ENCODE measurements at places on chromosomes 5 and 9. TPM values are rescaled to one million over a fixed set of nuclear protein-coding genes. Genes with fewer than 3 reads are reported as not detected.
A peak's percentile ranks its signal among the peaks of the same experiment; 100 is the strongest.

DNA sequence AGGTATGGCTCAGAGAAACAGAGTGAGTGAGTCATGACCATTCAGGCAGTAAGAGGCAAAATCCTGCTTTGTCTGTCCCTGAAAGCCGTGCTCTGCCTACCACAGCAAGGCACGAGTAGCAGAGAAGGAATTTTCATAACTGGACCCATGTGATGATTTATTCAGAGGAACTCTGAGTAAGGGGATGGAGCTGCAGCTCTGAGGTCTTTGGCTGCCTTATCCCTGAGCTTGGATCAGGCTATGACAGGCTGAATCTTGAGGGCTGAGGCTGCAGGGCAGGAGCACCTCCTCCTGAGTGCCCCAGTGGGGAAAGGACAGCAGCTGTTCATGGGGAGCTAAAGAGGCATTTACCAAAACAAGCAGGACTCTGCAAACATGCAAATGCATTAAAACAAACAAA, 183.4 kb downstream of the PAPPA start:
- DNase-seq, result peak; percentile 45

DNA sequence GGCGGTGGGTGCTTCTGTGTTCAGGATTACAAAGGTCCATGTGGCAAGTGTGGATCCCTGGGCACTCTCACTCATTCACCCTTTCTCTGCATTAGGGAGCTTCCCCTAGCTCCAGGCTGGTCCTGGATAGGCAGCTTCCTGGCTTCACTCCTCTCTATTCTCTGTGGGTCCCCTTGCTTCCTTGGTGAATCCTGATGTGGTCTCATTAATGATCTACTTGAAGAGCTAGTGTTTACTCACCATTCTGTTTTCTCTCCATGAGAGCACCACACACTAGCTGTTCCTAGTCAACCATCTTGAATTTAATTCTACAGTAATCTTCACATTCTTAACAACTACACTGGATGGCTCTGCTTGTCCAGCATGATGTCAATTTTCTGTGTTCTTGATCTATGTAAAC, 90.0 kb upstream of the PLPPR1 start:
- DNase-seq, result no peak

DNA sequence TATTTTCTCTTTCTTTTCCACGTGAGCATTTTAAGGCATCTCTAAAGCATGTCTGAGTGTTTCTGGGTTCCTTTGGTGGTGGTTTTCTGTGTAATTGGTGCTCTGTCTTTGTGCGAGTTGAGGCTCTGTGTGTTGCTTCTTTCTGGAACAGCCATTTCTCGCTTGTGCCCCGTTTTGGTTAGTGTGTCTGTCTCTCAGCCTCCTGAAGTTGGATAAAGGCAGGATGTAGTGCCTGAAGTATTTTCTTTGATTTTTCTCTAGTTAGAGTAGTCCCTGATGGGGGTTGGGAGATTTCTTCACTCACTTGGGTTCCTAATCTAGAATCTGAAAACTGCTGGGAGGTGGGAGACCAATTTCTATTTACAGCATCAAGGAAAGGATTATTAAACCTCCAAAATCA, 129.7 kb upstream of the TMEM161B start:
- DNase-seq, result no peak

GRCh38 chr5:106521701-106522100, 1149.0 kb downstream of the EFNA5 start:
- peak; percentile 11 for DNase-seq

GRCh38 chr9:124084087-124084486, 72.5 kb downstream of the LHX2 start:
- no peak for DNase-seq

GRCh38 chr9:99873943-99874584, 32.4 kb upstream of the STX17 start:
- no peak for DNase-seq

- DNase-seq, result no peak
These were observed 91.3 kb upstream of the SLC25A48 start for GRCh38 chr5:135743181-135743580.

DNA sequence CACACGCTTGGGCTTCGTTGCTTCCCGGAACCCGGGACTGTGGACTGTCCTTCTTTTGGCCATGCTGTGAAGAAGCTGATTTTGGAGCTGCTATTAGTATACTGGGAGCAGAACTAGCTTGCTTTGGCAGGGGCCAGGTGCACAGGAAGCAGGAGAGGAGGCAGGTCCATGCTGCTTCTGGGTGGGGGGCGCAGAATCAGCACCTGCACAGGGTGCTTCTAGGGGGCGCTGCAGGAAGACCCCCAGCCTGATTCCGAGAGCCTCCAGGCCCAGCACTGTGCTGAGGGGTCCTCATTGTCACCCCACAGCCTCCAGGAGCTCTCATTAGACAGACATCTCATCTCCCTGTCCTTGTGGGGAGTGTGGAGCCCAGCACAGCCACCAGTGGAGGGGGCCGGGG, 252.6 kb upstream of the IRX4 start:
- no peak for DNase-seq

- DNase-seq, result no peak
These were observed 59.6 kb downstream of the BARX1 start for GRCh38 chr9:93895535-93895934.

DNA sequence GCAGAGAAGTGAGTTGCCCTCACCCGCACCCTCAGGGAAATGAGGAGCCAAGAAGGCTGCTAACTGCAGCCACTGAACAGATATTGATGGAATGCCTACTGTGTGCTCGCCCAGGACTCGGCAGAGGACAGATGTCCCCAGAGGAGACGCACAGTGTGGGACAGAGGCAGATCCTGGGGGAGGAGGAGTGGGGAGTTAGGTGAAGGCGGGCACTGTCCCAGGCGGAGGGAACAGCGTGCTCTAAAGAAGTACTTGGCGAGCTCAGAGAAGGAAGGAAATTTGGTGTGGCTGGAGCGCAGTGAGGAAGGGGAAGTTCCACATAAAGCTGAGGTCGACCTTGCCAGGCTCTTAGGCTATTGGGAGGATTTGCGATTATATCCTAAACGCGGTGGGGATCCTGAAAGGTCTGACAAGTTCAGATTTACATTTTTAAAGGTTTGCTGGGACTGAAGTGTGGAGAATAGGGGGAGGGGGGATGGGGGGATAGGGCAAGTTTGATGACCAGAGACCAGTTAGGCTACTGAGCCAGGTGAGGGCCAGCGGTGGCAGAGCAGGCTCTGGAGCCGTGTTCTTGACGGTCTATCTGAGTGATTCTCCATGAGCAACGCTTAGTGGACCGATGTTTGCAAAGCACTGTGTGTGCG, 23.6 kb upstream of the CERCAM start:
- no peak for DNase-seq

DNA sequence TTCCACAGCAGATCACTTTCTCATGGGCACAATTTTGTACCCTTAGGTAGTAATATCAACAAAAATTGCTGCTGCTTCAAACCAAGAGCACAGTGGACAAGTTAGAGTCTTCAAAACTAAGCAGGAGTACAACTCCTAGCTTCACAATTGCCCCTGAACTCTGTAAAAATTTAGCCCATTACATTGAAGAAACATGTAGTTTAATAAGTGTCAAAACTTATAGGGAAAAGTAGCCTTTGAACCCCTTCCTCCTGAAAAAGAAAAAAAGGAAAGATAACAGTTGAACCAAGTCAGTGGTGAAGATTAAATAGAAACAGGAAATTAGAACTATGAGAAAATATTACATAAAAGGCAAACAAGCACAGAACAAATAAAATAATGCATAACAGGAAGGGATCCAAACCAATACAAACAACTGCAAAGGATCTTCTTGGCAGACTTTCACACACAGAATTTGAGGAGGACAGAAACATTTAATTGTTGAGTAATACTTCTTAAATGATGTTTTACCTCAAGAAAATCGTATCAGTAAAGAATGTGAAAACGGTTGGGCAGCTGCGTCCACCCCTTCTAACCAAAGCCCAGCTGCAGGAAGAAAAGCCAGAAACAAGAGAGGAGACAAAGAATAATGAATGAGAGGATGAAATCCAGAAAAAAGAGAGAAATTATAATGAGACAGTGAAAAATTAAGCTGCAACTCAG, 636.0 kb downstream of the NR2F1-AS1 start:
- DNase-seq, result peak; percentile 83

GRCh38 chr5:143219696-143220095, 183.8 kb downstream of the NR3C1 start:
- DNase-seq, result peak; percentile 41

DNA sequence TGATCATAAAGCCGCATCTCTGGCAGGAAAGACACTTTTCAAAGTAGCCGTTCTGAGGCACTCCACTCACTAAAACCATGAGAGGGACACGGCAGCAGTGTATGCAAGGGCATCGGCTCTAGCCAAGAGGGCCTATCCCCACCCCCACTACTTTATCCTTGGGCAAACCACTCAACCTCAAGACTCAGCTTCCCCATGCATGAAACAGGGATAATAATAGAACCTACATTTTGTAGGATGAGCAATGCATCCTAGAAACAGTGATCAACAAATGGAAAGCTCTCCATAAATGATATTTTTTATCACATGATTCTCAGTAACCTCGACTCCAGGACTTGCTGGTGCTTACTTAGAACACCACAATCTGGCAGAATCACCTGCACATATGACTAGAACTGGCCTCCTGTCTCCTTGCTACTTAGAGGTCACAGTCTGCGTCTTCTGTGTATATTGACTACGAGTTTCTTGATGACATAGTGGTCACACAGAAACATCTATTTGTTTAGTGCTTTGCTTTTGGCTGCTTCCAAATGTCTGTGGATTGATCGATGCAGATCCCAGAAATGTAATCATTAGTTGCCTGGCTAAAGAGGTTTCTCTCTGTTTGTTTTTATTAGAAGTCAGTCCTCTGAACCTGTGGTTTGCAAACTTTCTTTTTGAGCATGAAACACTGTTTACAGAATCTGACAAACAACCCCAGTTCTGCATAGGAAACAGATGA, 102.1 kb downstream of the LHFPL2 start:
- no peak for DNase-seq

DNA sequence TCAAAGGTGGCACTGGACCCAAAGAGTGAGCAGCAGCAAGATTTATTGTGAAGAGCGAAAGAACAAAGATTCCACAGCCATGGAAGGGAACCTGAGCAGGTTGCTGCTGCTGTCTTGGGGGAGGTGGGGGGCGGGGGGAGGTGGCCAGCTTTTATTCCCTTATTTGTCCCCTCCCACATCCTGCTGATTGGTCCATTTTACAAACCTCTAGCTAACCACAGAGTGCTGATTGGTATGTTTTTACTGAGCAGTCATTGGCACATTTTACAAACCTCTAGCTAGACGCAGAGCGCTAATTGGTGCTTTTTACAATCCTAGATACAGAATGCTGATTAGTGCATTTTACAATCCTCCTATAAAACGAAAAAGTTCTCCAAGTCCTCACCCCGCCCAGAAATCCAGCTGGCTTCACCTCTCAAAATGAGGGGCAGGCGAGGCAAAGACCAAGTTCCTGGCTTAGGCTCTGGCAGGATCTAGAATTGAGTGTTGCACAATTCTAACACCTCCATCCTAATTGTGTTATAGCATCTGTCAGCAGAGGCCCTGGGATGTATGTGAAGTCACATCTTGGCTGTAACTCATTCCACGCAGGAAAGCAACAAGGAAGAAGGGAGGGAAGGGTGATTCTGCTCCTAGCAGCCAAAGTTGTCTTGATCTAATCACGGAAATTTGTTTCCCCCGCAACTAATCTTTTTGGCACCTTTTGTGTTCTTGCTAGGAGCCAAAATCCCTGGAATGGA, 34.3 kb downstream of the ROR2 start:
- DNase-seq, result no peak

GRCh38 chr9:113219969-113220368, 1.1 kb downstream of the FKBP15 start:
- DNase-seq, result peak; percentile 76

DNA sequence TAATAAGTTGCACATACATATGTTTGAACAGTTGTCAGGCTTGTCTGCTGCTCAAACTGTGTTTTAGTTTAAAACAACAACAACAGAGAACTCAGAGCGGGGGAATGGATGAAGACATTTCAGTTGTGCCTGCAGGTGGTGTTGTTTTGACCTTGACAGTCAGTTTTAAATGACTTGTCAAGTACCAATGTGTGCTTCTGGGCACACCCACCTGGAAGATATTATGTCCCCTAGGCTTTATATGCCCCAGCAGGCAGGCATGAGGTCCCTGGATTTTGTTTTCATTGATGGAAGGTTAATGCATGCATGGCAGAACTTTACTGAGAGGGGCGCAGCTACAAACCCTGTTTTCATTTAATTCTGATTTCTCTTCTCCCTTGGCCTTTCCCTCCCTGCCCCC, 84.6 kb downstream of the AOPEP start:
- DNase-seq, result no peak

DNA sequence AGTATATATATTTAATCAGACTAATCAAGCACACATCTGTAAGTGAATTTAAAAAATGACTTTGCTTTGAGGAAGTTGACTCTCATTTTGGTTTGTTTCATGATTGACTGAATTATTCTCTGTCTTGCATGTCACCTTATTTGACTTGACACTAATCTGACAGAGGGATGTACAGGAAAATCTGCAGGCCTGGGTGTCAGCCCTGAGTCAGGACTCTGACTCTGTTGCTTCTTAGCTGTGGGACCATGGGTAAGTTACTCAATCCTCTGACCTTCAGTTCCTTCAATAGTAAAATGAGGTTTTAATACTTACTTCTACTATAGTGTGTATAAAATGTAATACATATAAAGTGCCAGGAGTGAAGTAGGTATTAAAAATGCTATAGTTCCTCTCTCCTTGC, 415.9 kb downstream of the ARHGEF28 start:
- DNase-seq, result no peak

DNA sequence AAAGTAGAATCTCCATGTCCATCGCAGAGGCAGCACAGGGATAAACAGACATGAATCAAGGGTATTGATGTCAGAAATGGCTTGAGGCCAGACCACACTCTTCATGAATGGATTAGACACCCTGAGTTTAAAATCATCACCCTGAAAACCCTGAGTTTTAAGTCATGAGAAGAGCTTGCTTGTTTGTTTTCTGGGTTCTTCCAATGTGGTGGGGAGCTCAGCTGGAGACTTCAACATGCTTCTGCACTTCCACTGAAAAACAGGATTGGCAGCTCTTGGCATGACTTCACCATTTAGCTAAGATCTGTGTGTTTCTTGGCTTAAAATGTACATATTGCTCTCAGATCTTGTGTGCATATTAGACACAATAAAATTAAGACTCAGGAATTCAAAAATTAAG, 9.8 kb downstream of the GCNT4 start:
- DNase-seq, result no peak

C5orf52 gene
- not detected for total RNA-seq

RAB3C gene
- not detected for total RNA-seq

FAM151B gene
- total RNA-seq, result 8.6 TPM

PCDHGA3 gene
- total RNA-seq, result 3.2 TPM

PTPRD gene
- total RNA-seq, result 7.1 TPM

VLDLR gene
- 4.7 TPM for total RNA-seq

CLIC3 gene
- total RNA-seq, result 43.2 TPM

ABCA2 gene
- total RNA-seq, result 15.5 TPM

TEX10 gene
- 39.3 TPM for total RNA-seq
